HAP-1 (cell line): ENCODE measurements at places on chromosomes 3 and 15.

DNA sequence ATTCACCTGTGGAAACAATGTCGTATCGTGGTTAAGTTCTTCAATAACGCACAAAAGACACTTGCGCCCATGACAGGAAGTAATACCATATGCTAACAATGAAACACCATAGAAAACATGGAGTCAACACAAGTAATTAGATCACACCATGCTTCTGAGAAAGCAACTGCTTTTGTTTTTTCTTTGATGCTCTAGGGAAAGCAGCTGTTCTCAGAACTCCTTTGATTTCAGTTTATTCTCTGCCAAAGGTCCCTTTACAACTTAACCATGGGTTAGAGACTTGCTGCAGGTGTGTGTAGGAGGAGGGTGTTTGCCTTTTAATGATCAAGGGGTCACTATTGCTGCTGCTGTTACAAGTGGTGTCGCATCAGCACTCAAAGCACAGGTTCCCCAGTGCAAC, 324.0 kb upstream of the SLCO3A1 start:
- DNase-seq: no peak

DNA sequence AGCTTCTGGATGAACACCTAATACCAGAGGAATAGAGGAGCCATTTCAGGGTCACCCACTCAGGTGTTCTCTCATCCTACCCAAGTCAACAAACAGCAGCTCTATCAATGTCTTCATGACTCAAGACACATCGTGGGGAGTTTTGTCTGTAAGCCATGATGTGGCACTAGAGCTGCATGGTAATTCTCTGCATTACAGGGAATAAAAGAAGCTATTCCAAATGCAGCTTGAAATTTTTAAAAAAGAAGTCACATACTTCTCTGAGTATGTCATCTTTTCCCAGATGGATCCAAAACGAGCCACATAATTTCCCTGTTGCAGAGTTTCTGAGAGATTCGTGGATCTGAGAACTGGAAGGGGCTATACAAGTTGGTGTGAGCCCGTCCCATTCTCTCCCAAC, 6.1 kb upstream of the THSD4 start:
- DNase-seq: no peak

GRCh38 chr3:175041369-175041768, 182.2 kb downstream of the NAALADL2 start:
- no peak for DNase-seq

GRCh38 chr3:198081421-198081844, 121.4 kb downstream of the LMLN start:
- DNase-seq: no peak

GRCh38 chr3:71831599-71831998, 46.7 kb upstream of the PROK2 start:
- no peak for DNase-seq

- DNase-seq: no peak
These were observed 17.8 kb upstream of the SCAMP5 start for GRCh38 chr15:74977599-74977998.

DNA sequence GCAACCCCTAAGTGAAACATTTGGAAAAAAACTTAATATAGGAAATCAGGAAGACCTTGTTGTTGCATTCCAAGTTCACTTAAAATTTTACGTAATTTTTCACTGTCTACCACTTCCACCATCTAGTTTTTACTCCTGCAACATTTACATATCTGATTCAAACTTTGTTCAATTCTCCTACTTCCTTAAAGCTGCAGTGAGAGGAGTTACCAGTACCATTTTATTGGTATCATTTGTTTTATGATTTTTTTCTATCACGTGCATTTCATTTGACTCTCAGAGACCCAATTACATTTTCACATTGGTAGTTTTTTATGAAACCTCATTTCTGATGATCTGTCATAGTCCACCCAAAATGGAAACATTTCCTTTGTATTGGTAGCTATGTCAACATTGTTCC, 284.9 kb upstream of the MDFIC2 start:
- no peak for DNase-seq

GRCh38 chr3:151918253-151919029, 45.0 kb downstream of the SUCNR1 start:
- DNase-seq: no peak

DNA sequence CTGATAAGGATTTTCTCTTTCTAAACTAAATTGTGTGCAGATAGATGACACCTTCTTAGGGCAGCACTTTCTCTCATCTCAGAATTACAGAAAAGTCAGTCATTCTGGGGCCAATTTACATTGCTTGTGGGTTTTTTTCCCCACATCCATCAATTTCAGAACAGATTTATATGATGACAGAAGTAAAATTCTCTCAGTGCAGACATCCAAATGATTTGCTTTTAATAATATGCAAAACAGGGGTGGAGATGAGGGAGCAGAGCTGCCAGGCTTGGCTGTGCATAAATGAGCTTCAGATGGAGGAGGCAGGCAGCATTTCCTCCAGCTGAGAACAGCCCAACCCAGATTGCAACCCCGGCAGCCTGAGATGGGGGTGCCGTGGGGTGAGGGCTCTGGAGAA, 44.0 kb downstream of the EDEM1 start:
- no peak for DNase-seq

DNA sequence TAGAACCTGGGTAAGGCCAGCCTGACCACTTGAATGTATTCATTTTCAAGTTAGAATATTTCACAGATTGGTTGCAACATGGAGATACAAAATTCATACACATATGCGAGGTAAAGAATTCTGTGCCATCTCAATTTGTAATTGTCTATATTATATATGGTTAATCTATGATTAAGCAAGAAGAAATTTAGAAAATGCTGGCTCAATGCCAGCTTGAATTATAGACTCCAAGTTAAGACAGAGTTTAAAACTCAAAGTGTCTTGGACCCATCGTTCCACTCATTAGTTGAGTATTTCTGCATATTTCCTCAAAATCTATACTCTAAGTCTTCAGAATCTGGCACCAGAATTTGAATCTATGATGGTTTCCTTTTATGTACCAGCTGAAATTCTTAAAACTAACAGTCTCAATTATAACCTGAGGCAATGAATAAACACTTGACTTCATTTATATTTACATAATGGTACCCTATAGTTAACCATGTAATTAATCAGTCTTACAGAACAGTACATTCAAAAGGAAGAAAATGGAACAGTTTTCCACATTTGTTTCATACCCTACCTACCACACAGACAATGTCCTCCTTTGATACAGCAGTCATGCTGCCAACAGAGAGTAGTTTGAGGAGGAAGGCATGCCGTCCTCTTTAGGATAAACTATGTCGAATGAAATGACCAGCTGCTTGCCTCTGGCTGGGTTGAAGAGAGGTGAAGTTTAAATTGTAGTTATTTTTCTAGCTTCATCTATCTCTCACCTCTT, 95.7 kb downstream of the CD47 start:
- no peak for DNase-seq

- DNase-seq: no peak
These were observed 14.7 kb downstream of the VPS39 start for GRCh38 chr15:42193383-42193782.

DNA sequence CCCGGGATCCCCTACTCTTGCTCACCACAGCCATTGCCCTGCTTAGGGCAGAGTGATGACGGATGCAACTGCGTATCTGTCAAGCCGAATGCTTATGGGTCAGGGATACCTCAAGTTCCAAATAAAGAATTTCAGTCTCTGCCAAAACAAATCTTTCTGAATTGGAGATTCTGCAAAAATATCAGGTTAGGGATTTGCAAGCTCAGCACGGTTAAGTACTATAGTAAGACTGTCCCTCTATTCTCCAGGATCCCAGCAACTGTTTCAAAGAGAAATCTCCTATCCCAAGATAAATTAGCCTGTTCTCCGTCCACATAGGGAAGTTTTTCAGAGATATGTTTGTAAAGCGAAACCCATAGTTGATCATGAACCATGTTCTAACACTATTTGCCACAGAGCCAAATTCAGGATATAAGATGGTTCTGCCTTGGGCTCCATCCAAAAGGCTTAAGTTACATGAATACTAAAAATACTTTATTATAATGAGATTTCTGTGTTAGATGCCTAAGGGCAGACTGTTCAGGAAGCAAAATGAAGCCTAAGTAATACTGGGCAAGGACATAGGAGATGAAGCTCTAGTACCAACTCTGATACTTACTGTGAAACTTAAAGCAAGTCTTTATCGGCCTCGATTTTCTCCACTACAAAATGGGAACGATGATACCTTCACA, 100.1 kb upstream of the LPP start:
- no peak for DNase-seq

GRCh38 chr3:177361081-177361938, 164.0 kb upstream of the TBL1XR1 start:
- no peak for DNase-seq

DNA sequence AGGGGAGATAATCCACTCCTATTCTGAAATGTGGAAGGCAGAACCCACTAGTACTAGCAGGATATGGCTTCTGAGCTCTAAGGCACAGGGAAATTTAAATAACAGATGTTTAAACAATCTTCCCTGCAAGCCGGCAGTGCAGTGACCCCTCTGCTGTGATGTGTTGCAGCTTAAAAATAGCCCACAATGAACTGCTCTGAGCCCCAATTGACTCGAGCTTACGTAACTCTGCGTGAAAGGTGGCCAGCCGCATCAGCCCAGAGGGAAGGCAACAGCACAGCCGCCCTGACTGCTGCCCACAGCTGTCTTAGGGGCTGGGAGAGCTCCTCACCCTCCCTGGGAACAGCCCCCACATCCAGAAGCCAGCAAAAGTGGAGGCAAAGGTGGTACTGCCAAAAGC, 12.5 kb upstream of the CAMKV start:
- no peak for DNase-seq

DNA sequence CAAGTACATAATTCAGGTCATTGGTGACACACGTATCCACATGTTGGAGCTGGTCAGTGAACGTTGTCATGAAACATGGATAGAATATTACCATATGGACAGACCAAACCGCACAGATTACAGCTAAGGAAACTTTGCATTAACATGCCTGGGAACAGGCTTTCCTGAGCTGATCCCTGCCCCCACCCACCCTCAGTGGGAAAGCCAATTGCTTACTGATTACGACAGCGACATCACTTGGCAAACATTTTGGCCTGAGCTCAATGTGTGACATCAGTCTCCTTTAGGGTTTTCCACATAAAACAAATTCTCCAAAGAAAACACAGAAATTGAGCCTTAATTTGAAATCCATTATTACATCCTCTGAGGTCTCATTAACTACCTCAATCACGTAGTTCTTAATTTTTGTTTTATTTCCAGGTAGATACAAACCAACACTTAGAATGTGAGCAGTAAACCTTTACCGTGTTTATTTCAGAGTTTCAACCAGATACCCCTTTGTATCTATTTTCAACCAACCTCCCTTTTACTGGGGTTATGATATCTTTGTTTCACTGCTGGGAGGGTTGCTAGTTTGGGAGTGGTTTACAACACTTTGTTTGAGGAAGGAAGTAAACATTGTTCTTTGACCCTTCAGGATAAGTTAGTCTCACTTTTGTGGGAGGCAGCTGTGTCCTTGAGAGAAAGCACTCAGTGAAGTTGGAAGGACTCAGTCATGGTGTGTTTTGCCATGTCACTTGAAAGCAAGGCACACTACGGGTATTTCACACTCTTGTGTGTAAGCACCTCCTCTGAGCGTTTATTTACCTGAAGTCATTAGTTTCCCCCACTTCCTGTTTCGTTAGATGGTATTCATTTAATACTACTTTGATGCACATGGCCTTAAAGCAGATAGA, 103.1 kb downstream of the CMSS1 start:
- DNase-seq: no peak

DNA sequence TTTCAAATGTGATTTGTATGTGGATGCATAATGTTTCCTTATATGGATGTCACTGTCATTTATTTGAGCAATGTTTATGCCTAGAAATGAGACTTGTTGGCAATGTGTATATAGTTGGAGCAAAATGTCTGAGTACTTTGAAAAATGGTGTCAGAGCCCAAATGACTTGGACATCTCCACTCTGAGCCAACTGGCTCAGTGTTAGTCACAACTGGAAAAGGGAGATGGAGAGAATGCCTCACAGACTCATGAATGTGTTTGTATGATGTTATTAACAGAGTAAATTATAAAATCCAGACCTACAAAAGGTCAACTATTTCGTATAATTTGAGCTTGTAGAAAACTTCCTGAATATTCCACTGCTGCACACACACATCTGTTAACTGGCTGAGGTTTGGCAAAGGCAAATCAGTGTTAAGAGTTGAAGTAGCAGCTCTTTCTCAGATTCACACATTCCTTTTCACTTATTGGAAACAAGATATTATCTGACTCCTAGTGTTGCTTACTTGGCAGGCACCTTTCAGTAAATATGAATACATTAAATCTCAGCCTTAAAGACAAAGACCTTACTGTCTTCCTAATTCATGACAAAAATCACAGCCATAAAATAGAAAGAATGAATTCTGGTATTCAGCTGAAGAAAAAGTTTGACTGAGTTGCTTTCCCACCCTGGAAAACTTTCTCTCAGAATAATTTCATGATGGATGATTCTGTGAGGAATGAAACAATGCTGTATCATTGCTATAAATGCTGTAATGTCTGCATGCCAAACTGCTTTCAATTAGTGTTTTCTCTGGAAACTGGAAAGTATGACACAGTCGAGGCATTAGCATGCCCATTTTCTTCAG, 27.0 kb downstream of the ADIPOQ start:
- no peak for DNase-seq

- DNase-seq: peak; percentile 88
These were observed at the start of gene RPUSD2 for GRCh38 chr15:40569129-40569953. Gene RPUSD2 (plus strand): TSS chr15:40569299. CDS start chr15:40569338, 39 bp downstream.

DNA sequence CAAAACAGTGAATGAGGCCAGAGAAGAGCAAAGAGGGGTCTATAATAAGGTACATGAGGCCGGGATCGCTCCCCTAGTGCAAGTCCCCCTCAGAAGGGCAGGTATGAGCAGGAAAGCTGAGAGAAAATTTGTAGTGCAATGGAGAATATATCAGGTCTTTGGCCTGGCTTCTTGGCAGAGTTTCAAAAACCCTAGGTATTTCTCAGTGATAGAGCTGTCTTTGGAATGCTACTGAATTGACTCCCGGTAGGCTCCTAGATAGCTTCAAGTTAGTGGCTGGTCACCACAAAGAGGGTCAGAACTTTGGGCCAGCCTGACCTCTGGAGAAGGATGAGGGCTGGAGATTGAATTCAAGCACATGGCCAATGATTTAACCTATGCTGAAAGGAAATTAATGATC, 30.6 kb upstream of the OXTR start:
- DNase-seq: no peak

DNA sequence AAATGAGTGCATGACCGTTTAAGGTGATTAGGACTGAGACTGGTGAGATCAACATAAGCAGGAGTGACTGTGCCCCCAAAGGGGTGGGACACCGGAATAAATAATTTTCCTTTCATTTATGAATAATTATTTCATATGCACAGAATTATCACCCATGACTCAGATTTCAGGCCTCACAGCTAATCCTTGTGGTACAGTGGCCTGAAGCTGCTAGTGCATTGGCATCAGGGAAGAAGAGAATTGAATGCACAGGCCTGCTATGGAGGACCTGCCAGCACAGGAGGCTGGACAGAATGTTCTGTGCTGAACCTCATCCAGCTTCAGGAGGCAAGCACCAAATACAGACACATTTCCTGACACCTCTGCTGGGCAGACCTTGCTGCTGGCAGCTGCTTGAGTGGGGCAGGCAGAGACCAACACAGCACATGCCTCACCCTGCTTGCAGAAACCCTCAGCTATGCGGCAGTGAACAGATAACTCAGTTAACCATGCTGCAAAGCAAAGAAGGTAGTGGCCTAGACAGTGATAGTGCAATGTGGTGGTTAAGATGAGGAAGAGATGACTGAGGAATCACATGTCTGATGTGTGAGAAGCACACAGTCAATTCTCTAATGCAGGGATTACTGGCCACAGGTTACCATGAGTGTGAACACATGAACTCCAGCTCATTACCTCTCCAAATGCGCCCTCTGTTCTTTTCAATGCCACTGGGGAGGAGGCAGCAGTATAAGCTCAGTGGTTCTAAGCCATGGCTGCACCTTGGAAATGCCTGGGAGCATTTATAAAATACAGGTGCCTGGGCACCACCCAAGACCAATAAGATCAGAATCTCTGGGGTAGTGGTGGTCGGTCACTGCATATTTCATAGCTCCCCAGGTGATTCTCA, 68.1 kb upstream of the SCN5A start:
- no peak for DNase-seq
